ENCODE measurements at places on chromosomes 2 and 18.

DNA sequence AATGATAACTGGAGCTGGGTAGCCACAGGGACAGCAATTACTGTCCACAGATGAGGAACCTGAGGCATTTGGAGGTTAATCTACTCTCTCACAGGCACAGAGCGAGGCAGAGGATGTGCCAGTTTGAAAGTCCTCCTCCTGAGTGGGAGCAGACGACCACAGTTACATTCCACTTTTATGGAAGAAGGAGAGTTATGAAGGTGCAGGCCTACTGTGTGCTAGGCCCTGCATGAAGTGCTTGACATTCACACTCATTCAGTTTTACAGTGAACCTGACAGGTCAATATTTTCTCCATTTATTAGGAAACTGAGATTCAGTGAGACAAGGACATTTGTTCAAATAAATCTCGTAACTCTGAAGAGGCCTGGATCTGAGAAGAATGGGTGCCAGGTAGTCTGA is 142.0 kb downstream of the TDRD15 start:
- DNase-seq: no peak

- DNase-seq: no peak
These were observed 465.6 kb downstream of the SOCS6 start for GRCh38 chr18:70754486-70754885.

GRCh38 chr18:7333025-7333562 is 102.2 kb downstream of the LRRC30 start:
- no peak for DNase-seq

DNA sequence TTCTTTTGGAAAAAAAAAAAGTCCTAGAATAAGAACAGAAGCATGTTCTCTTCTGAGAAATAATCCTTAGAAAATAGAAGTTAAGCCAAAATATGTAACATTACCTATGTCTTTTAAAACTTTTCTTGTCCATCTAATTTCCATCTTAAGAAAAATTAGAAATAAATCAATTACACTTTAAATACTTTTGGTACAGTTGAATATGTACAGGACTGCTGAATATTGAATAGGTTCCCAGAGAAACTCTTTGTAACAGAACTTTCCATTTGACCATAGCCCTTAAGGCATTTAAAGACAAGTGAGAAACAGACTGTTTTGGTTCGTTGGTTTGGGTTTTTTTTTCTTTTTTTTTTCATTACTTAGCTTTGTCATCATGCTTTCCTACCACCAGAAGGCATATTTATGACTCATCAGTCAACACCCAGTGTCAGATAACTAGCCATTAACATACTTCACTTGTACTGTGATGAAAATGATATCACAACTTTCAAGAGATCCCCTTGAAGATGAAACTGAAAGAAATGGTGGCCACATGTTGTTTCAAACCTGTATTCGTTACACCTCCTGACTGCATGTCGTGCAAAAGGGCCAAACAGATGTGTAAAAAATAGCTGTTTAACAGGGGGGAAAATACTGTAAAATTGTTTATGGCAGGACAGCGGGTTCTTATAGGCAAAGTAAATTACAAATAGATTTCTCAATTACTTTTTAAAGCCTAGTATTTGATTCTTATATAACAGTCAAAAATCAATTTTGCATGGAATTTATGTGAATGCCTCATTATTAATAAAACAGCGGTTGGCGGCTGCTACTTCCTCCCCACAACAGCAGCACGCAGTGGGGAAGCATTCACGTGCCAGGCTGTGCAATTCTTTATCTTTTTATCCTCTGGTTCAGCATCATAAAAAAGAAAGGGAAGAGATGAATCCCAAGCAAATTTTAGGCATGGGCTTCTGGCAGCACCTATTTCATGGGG is 280.7 kb upstream of the HNRNPA3 start:
- DNase-seq: no peak

GRCh38 chr2:45841752-45842407 is 190.4 kb downstream of the PRKCE start:
- no peak for DNase-seq

DNA sequence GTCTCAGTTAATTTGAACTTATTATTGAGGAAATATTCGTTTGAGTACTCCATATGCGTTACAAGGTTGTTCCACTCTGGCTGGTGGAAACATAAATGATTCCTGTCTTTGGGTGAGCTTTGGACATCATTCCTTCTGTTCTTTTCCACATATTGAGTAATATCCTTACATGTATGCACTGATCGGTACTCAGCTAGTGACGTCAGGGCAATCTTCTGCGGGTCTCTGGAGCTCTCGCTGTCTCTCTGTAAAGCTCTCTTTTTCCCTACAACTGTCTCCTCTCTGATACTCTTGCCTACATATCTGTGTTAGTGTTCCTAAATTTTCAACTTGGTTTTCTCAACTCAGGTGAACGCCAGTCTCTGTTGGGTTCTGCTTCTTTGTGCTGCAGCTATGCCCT is 23.4 kb upstream of the IL36G start:
- no peak for DNase-seq

GRCh38 chr2:164755952-164756351 is 85.7 kb downstream of the COBLL1 start:
- DNase-seq: no peak

- no peak for DNase-seq
These were observed 225.7 kb upstream of the FANCL start for GRCh38 chr2:58466804-58467203.

DNA sequence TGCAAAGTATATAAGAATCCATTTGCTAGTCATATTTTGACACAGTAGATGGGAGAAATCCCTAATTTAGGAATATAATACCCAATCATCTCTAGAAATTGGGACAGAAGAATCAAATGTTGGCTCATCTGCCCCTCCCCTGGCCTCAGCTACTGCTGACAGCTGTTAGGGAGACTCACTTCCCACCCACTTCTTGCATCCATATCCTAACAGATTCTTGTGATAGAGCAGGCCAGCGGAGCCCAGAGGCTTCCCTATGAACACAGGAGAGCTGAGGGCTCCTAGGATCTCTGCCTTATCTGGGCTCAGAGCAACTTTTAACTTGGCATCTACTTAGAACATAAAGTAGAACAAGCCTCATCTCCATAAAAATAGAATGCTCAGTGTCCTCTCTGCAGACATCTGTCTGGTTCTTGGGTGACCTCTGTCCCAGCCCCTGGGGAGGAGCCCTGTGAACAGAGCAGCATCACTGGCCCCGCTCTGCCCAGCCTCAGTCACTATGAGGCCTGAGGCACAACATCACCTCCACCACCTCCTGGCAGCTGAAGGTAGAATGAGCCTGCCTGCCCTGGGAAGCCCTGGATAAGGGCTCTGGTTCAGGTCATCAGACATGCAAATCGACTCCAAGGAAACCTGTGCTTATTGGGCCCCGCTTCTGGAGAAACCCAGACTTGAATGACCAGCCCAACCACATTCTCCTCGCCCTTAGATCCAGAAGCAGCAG is 229.7 kb downstream of the ANKRD36B start:
- no peak for DNase-seq

DNA sequence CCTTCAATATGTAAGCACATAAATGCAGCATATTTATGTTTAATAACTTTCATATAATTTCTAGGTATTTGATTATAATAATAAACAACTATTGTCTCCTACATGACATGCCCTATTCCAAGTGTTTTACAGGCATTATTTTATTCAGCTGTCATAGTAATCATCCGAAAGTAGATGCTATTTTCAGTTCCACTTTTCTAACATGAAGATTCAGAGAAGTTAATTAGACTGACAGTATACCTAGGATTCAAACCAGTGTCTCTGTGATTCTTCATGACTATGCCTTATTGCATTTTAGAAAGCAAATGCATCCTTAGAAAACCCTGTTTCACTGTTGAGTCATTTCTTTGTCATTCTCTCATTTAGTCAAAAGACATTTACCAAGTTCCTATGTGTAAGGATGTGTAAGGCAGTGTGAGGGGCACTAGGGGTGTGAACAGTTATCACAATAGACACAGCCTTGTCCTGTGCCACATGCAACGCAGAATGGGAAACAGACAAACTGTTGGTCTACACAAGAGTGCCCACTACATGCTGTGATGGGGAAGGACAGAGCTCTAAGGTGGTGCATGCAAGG is 79.8 kb downstream of the DTNA start:
- no peak for DNase-seq

DNA sequence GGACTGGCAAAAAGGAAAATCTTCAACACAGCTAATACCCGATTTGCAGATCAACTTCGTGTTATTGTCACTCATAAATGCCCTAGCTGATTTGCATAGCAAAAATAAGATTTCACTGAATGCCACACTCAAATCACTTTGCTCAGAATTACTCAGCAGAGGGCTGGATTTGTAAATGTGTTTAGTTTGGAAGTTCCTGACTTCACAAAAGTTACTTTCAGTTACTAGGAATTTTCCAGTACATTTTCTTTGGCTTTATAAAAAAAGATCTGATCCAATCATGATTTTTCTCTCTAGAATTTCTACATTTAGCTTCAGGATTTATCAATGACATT is 433.3 kb upstream of the ID2 start:
- DNase-seq: no peak

DNA sequence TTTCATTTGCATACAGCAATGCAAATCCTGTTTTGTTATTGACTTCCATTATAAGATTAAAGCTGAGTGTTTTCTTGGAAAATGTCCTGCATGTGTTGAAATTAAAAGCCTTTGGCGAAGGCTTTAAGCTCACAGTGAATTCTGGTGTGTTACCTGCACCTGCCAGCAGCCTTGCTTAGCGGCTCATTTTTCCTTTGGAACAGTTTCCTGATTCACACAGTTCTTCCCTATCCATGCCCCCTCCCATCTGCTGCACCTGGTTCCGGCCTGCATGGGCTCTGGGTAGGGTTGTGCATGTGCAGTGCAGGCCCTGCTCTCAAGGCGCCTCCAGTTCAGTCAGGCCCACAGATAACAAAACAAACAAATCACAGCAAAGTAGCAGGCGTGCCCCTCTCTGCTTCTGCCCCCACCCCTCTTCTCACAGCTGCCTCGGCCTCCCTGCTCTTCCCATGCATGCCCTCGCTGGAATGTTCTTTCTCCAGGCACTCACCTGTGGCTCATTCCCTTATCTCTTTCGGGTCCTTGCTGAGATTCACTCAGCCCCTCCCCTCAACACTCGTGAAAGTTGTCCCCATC is 15.8 kb downstream of the MTCL1 start:
- DNase-seq: no peak

DNA sequence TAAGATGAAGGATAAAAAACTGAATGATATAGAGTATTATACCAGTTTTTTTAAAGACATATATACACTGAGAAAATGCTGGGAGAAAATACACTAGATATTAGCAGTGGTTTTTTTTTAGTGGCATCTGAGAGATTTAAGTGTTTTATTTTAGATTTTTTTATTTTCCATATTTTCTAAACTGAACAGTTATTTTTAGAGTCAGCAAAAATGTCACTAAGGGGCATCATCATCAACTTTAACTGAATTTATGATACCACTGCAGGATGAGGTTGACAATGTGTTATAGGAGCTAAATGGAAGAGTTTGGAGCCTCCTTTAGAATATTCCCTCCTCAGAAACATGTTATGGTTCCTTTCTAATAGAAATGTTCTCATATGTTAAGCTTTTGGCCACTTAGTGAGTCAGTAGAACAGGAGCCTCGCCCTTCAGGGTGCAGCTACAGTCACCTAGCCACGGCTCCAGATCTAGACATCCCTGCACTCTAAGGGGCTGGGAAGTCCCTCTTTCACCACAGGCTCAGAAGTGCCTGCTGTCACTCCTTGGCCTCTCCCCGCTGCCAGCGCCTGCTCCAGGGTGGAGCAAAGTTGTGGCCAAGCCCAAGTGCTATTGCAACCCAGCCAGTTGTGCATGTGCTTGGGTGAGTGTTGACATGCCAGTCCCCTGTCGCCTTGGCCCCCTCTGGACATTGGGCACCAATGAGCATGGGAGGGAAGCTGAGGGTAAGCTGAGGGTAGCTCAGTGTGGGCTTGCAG is 210.7 kb upstream of the RASGRP3 start:
- DNase-seq: no peak

- DNase-seq: no peak
These were observed 279.5 kb upstream of the SIX2 start for GRCh38 chr2:45288532-45289417.

GRCh38 chr2:40027968-40028367 is 248.9 kb upstream of the THUMPD2 start:
- no peak for DNase-seq

DNA sequence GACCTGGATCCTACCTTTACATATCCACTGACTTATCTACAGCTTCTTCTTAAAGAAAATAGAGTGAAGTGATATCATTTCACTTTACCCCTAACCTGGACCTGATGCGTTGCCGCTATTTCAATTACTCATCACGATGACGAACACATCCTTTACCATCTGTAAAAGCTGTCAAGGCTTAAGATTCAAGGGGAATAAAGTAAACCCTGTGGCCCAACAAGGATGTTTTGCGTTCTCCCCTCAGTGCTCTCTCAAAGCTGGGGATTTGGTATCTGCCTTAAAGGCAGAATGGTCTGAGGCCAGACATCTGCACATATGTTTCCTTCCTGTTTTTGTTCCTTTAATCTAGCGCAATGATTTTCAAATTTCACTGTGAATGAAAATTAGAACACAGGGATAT is 100.1 kb upstream of the KLF7 start:
- no peak for DNase-seq

DNA sequence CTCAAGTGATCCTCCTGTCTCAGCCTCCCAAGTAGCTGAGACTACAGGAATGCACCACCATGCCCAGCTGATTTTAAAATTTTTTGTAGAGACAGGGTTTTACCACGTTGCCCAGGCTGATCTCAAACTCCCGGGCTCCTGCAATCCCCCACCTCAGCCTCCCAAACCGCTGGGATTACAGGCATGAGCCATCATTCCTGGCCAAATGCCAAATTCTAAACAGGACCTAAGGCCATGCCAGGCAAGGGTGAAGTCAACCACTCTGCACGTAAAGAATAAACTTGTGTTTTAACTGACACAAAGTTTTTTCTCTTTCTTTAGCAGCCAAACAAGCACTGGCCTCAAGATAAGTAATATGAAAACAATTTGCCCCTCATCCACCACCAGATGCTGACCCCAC is 37.4 kb upstream of the SATB2 start:
- DNase-seq: no peak

DNA sequence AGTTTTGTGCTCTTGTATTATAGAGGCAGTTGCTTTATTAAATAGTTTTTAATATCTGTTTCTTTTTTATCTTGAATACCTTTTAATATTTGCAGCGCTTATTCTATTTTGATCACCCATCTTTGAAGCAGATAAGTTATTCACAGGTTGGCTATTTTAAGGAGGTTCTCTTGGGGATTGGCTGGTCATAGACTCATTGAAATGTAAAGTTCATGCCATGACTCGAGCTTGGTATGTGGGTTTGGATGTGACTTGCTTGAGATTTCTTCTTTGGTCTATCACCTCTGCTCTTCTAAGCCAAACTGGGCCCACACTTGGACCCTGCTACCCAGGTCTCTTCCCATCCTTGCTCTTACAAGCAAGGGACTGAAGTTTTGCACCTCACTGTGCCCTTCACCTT is 33.6 kb downstream of the FARP2 start:
- DNase-seq: no peak

- DNase-seq: no peak
These were observed 189.9 kb upstream of the TWIST2 start for GRCh38 chr2:238658054-238658407.

Measured in stimulated activated CD8-positive, alpha-beta memory T cell treated with anti-CD3 and anti-CD28 coated beads, Interleukin-4, amount 100 ng/mL, for 24 hours (primary cell).